NCI-H345 (cell line): ENCODE measurements at places on chromosomes 7 and 10.

DNA sequence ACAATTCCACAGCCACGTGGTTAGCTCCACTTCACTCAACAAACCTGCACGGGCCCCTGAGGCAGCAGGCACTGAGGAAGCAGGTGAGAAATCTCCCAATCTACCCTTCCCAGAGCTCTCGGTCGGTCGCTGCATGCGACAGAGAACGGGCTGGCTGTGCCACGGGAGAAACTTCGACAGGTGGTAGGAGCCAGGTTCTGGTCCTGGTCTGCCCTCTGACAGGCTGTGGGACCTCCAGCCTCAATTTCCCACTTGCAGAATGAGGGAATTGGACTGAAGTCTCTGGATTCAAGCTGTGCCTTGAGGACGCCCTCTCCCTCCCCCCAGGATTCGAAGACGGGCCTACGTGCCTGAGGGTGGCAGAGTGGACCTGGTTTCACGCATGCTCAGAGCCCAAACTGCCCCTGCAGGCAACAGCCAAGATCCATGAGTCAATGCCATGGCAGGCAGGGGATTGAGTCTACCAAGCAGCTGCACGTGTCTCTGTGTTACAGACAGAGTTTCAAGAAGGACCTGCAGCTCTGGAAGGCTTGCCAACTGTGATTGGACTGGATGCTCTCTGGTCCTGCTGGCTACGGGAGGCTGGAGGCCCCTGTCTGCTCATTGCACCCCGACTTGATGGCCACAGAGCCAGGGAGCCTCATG, 215.0 kb downstream of the USP6NL start:
- DNase-seq: no peak

- DNase-seq: no peak
Measured at GRCh38 chr10:122702275-122702674, 2.6 kb upstream of the C10orf120 start.

GRCh38 chr10:102065561-102066398, 631 bp downstream of the HPS6 start:
- no peak for DNase-seq

DNA sequence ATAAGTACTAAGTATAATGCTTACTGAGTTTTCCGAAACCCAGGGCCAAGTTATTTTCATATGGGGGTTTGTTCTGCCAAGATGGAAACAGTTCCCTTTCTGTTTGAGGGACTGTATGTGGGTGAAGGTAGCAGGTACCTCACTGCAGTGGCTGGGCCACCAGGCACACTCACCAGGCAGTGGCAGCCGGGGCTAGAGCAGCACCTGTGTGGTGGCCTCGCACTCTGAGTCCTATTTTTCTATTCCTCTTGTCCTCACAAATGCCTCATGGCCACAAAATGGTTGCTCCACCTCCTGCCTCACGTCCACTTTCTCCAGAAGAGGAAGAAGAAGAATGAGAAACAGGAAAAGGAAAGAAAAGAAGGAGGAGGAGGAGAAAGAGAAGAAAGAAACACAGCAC, 167.3 kb upstream of the SHH start:
- DNase-seq: no peak

DNA sequence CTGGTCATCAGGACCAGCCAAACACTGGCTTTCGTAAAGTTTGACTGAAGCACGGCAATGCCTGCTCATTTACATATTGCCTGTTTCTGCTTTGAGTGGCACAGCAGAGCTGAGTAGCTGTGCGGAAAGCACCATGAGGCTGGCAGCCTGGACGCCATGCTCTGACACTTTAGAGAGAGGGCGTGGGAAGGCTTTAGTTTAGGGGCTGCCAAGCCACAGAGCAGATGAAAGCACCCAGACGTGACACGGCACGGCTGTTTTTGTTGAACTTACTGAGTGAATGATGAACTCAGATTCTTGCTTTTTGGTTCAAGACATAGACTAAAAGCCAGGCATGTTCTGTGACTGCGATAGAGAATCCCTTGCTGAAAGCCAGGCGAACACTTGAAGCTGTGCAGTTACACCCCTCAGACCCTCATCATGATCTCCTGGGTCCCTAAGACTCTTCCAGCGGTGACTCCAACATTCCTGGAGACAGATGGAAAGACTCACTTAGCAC, 182.1 kb downstream of the ZMYND11 start:
- no peak for DNase-seq

- DNase-seq: no peak
Measured at GRCh38 chr10:66637273-66638036, 288.4 kb upstream of the LRRTM3 start.

DNA sequence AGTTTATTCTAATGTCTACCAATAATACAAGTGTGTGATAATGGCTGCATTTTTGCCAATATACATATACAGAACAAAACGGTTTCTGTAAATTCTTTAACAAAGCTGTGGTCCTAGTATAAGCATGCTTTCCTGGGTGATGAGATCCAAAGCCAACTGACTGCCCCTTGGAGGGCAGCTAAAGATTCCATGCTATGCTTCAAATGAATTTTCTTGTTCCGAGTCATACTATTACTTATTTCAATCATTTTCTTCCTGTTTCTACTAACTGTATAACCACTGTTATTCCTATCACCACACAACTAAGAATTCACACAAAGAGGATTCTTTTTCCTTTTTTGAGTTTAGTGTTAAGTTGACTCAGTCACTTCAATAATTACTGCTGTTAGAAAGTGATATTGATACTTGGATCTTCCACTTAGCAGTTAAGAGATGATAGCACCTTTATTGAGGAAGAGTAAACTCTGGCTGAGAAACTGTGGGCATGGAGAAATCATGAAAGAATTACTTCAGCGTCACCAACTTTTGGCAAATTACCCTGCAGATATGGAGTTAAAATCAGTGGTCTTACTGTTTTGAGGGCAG, 197.5 kb downstream of the ARL4A start:
- DNase-seq: no peak

GRCh38 chr10:97425964-97426775, at the start of gene PGAM1:
Gene PGAM1 (plus strand): TSS chr10:97426191. CDS start chr10:97426308, 117 bp downstream.
- DNase-seq: peak; percentile 91

- no peak for DNase-seq
Measured at GRCh38 chr10:69697006-69697405, 67.0 kb downstream of the FAM241B start.

DNA sequence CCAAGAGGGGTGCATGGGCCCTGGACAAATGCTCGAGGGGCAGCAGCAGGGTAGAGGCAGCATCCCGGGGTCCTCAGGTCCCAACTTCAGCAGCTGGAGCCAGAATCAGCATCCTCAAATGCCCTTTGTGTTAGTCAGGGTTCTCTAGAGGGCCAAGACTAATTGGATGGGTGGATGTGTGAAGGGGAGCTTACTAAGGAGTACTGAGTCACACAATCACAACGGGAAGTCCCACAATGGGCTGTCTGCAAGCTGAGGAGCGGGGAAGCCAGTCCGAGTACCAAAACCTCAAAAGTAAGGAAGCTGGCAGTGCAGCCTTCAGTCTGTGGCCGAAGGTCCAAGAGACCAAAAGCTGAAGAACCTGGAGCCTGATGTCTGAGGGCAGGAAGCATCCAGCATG, 162.9 kb upstream of the TCERG1L start:
- no peak for DNase-seq

DNA sequence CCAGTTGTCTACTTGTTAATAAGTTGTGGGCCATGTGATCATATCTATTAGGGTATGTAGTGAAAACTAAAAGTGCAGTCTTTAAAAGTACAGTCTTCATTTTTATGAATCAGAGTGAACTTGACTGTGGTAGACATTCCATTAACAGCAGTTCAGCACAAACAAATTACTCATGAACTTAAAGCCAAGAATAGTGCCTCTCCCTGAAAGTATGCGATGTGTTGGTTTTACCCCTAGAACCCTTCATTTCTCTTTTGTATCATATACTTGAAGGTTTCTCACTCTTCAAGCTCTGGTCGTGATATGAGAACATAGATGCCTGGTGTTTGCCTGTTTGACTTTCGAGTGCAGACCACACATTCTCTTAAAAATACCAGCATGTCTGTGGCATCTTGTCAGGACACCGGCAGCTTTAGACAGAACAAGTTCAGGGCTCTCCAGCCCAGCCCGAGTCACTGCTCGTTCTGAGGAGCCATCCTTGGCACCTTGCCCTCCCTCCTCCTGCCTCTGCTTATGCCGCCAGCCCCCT, 159.3 kb downstream of the LCOR start:
- no peak for DNase-seq

DNA sequence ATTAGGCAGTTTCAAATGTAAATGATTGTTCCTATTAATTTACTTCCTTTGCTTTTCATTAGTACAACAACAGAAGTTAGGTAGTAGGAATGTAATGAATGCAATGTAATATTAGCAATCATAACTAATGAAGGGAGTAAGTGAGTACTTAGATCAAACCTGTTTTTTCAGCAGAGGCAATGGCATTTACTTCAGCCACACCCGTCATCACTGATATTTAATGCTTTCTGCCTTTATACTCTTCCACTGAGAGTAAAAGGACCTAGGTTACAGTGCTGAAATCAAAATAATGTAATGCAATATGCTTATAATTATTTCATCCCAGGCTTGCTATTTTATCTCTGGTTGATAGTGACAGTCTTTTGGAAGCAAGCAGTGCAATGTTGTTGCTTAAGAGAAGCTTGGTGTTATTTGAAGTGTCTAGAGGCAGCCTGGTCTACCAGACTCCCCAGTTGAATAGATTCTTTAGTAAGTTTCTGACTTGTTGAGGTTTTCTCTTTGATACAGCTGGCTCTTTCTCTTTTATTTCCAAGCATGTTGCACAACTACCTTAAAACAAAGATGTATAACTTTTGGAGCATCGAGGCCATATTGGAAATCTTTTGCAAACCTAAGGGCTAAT, 149.4 kb downstream of the RNLS start:
- no peak for DNase-seq

DNA sequence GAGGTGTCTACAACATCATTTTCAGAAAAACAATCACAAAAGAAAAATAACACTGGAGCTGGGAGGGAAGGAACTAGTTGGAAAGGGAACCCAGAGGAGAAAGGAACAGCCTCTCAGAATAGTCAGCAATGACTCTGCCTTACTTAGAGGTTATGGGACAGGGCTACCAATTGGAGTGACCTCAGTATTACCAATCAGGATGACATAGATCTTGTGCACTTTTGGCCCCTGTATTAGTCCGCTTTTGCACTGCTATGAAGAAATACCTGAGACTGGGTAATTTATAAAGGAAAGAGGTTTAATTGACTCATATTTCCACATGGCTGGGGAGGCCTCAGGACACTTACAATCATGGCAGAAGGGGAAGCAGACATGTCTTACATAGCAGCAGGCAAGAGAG, 99.7 kb upstream of the SDK1 start:
- DNase-seq: no peak

DNA sequence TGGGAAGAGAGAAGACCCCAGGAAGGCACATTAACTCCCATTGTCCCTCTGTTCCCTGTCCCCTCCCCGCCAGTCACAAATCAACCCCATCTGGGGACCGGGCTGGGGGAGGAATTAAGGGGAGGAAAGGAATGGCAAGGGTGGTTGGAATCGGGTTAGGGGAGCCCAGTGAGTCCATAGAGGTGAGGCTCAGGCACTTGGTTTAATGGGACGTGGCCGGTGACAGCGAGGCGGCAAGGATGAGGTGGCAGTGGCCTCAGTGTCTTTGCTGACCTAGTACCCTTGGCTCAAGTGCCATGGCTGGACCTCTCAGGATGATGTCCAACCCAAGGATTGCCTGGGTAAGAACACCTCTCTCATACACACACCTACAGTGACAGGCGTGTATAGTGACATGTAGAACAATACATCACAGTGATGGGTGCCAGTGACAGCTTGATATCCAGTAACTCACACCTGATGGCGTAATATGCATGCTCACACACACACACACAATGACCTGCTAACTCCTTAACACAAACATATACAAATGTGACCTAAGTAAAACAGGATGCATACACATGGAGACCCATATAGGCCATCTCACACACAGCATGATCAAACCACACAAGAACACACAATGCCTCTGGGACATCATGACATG, 12.3 kb downstream of the KCNIP2 start:
- no peak for DNase-seq

DNA sequence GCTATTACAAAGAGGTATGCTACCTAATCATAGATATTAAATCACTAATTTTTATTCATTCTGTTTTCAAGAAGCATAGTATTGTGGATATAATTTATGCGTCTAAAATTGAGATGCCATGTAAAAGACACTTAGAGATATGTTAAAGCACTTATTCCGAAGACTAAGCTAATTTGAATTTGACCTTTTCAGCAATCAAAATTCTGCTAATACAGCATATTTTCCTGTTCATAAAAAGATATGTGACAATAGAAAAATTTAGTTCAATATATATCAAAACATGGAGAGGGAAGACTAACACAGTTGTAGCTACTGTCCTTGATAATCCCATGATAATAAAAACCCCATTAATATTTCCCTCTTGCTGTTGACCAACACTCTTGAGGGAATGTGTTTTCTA, 386.6 kb upstream of the TEX47 start:
- no peak for DNase-seq

DNA sequence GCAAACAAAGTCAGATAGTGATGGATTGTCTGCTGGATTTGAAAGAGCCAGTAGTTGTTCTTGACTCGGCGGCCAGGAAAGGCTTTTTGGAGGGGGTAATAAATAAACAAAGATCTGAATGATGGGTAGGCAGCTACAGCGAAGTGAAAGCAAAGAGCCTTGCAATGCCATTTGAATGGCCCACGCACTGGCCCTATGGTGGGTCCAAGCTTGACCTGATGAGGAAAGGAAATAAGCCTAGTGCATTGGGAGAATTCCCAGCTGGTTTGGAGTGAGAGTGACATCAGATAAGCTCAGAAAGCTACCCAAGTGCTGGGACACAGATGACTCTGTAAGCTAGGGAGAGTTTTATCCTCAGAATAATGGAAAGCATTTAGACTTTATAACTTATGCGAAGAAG, 365.2 kb downstream of the PLXDC2 start:
- no peak for DNase-seq

GRCh38 chr7:100607111-100607510, 4.9 kb downstream of the PCOLCE start:
- DNase-seq: no peak

- no peak for DNase-seq
Measured at GRCh38 chr10:78260680-78261079, 227.0 kb downstream of the RPS24 start.

DNA sequence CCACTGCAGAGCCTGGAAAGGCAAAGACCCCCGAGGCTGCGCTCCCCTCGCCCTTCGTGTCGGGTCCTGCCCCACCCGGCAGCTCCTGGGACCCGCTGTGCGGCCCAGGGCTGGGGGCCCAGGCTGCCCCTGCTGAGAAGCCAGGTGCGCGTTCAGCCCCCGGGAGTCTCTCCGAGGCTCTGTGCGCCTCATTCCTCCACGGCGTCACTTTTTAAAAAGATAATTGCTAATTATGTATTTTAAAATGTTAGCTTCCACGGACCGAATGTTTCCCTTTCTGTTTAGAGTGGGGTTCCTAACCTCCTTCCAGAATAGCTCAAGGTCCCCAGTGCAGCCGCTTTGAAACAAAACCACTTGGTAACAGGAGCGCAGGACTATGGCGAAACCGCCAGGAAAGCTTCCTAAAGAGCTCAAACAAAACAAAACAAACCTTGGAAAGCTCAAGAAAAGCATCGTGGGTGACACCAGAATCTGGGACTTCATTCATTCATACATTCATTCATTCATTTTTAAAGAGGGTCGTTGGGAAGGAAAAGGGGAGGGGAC, 45.6 kb downstream of the PDIA4 start:
- DNase-seq: peak; percentile 34
